ENCODE measurements at places on chromosomes 4 and X. TPM values are rescaled to one million over a fixed set of nuclear protein-coding genes. Genes with fewer than 3 reads are reported as not detected.

Gene TBX22
- total RNA-seq, result not detected

Gene PAGE4
- total RNA-seq, result not detected

Gene TMPRSS11D
- not detected for total RNA-seq

Gene ZNF157
- 0.11 TPM for total RNA-seq

Gene ANK2
- total RNA-seq, result 0.79 TPM

Gene IQCM
- total RNA-seq, result not detected

Gene ITIH6
- total RNA-seq, result not detected

Gene PNMA5
- not detected for total RNA-seq

Gene ACSL1
- 245 TPM for total RNA-seq

Gene SMIM10L2A
- total RNA-seq, result 0.39 TPM

Gene MAGEA1
- not detected for total RNA-seq

Gene HTT
- total RNA-seq, result 60.4 TPM
